ENCODE measurements at places on chromosomes 6 and 20.

DNA sequence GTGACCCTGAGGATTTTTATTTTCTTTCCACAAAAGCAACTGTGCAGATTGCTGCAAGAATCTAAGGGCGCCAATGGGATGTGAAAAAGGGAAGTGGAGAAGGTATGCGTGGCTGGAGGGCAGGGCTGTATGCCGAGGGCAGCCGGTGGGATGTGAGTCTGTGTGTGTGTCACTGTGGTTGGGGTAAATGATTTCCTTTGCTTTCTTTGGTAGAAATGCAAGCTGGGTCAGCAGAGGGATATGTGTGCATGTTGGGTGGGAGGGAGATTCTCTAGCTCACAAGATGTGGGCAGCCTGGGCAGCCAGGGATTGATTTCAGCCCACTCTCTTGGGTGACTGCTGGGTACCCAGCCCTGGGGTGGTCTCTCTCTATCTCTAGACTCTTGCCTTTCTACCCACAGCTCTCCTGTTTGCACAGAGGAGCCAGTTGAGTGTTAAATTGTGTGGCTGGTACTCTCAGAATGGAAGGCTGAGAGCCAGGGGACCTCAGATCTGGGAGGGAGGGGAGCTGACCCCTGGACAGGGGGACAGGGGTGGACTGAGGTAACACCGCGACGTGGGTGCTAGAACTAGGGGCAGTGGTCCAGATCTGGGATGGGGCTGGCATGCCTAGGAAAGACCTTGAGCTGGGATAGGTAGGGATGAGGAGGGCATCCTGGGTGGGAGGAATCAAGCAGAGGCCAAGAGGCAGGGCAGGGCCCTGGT lies 136.8 kb upstream of the RNF24 start:
- DNase-seq, result peak; percentile 36

DNA sequence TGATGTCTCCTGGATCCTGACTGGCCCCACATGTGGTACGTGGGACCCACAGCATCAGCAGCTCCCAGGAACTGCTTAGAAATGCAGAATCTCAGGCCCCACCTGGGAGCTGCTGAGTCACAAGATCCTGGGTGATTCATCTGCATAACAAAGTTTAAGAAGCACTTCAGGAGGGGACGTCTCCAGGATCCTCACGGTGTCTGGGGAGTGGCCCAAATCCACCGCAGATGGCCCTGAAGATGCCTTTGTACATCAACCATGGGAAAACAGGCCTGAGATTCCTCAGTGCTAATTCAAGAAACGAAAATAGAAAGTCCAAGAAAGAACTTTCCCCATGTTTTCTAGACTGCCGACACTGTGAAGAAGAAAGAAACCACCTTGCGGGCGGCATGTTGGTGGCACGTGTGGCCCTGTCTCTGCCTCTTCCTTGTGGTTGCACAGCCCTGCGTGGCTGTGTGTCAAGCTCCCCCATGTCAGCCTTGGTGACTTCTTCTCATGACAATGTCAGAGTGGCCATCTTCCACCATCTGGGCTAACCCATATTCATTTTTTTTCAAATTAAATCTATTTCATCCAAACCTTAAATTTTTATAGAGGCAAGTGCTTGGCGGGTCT lies 26.1 kb downstream of the RRBP1 start:
- DNase-seq, result no peak

DNA sequence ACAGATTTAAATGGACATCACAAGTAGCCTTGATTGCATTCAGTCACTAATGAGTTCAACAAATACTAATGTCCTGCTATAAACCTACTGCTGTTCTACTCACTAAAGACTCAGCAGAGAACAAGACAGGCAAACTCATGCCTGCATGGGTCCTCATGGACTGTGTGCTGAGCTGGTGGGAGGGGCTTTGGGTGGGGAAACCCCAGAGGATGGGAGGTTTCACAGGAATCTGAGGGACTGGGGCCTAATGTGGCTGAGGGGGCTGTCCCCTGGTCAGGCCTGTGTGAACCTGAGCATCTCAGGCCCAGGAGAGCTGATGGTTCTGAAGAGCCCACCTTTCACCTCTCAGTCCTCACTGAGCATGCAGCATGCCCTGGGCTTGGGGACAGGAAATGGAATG lies 1.4 kb downstream of the CST8 start:
- DNase-seq, result no peak

DNA sequence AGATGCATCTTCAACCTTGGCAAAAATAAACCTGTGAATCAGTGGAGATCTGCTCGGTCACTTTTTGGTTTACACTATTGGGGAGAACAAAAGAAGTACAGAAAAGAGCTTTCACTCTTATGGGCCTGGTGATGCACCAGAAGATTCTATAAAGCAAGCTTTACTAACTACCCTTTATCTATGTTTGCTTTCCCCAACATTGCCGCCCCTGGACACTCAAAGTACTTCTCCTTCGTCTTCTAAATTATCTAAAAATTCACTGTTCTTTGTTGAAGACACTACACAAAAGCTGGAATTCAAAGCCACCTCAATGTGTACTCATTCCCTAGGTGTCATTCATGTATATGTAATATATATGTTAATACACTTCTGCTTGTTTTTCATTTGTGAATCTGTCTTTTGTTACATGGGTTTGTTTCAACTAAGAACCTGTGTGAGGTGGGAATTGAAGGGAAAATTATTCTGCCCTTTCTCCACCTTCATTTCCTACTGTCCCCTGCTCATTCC lies 97.9 kb upstream of the BTN3A2 start:
- DNase-seq, result no peak

GRCh38 chr6:156839129-156839528 lies 62.0 kb downstream of the ARID1B start:
- DNase-seq, result no peak

DNA sequence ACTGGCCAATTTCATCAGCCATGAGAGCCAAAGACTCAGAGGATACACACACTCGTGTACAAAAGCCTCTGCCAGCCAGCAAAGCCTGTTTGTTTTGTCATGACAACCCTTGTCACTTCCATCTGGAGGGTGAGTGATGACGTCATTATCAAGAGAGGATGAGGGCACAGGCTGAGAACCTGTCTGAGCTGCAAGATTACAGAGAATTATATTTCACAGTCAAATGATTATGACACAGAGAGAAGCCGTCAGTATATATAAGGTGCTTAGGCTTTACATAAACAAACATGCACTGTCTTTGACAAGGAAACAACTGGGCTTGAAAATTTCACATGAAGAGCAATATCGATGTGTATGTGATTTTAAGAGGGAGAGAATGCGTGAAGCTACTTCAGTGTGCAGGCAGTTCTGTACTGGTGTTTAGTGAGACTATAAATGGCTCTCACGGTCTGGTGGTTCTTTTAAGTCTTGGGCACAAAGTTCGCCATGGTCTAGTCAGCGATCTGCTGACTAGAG lies 36.5 kb upstream of the BCLAF1 start:
- no peak for DNase-seq

DNA sequence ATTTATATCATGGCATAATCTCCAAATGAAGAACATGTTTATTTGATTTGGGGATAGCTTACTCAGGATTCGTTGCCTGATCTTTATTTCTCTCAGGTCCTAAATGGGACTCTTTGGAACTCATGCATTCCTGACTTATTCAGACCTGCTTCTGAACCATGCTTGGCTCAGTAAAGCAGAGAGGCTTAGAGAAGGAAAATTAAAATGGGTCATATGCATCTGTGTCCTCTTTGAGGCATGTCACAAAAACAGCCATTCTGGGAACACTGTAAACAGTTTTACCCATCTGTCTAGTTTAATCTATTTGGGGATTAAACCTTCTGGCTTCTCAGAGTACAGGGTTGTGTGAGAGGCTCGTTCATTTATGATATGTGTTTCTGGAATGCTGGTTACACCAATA lies 1017.3 kb downstream of the KIF16B start:
- peak; percentile 19 for DNase-seq

DNA sequence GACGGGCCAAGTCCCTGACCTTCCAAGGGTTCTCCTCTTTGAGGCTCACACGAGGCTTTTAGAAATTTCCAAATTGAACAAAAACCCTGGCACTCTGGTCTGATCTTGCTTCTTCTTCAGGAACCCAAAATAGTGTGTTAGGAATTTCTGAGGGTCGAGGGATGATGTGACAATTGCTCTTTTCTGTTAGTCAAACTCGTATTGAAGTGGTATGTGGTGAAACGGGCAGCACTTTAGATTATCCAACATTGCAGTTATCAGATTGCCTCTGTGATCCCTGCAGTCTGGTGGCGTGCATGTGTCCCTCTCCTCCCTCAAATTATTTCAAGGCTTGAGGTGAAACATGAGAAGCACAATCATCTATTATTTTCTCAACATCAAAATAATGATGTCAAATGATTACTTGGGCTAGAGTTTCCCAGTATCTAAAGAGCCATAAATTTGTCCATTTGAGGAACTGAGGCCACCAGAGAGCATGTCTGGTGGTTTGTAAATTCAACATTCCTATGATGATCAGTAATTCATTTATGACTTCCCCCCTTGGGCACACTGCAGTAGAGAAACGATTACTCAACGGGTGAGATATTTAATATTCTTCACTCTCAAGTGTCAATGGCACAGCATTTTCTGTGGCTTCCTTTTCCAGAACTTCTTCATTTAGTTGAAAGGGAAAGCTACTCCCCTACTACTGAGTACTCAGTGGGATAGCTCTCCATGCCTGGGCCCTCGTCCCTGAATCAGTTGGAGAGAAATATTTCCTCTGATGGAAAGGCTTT lies 308.6 kb upstream of the MAP3K7 start:
- DNase-seq, result no peak

DNA sequence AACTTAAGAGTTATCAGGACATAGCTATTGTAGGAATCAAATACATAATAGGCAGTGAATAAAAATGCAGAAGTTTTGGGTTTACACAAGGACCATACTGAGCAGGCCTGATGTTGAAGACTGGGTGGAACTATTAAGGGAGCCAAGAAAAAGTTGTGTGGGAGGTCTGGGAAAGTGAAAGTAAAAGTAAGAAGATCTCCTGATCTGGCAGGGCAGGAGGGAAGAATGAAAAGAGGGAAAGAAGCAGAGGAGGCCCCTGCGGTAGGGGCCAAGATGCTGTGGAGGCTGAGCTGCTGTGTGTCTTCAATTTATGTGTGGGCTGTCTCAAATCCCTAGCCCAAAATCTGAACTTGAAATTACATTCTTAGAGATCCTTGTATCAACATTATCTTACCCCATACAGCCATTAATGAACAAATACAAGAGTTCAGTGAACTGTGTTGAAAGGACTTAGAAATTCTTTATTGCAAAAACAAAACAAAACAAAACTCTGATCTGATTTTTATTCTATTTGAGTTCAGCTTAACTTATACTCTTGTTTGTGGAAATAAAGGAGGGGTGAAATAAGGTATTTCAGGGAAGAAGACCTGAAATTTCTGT lies 1183.8 kb downstream of the HACE1 start:
- DNase-seq, result peak; percentile 0

GRCh38 chr6:46380152-46380807 lies 111.0 kb downstream of the RCAN2 start:
- no peak for DNase-seq

GRCh38 chr6:135853227-135853626 lies 1.7 kb downstream of the PDE7B start:
- no peak for DNase-seq

DNA sequence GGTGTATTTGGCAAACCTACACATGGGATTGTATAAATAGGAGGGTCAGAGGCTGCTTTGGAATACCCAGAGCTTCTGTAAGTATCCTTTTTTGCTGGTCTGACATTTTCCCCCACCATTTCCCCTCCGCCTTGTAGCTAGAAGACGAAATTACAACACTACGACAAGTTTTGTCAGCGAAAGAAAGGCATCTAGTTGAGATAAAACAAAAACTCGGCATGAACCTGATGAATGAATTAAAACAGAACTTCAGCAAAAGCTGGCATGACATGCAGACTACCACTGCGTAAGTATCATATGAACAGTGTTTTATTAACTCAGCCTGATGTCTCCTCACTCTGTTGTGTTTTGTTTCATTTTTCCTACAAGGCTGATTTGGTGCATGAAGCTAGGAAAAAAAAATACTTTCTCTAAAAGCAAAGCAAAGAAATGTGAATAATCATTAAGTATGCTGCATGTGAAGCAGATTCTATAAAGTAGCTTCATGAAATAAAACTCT lies 72.7 kb downstream of the HDDC2 start:
- DNase-seq, result no peak

Data from fibroblast of skin of scalp (primary cell).